ENCODE measurements at places on chromosomes 6 and 20. TPM values are rescaled to one million over a fixed set of nuclear protein-coding genes. Genes with fewer than 3 reads are reported as not detected.

The RIPOR3 gene
- total RNA-seq, result 0.18 TPM

The WFDC5 gene
- not detected for total RNA-seq

The IMPG1 gene
- total RNA-seq, result not detected

The TBC1D32 gene
- 3.4 TPM for total RNA-seq

The PDE7B gene
- total RNA-seq, result not detected

The NKAPL gene
- total RNA-seq, result not detected

DNA sequence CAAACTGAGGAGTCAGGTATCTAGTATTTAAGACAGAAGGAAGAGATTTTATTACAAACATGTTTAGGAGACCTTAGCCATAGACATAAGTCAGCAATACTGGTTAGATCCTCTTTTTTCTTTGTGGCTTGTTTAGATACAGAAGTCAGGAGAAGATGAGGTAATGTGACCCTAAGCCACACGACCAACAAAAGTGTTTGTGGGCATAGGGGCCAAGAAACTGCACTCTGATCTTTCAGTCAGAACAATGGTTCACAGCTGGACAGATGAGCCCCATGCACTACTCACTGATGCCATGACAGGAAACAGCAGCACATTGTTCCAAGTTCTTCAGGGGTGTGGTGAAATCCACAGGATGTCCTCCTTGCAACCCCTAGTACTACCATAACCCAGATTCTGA is 238.5 kb upstream of the RAB32 start:
- no peak for DNase-seq

DNA sequence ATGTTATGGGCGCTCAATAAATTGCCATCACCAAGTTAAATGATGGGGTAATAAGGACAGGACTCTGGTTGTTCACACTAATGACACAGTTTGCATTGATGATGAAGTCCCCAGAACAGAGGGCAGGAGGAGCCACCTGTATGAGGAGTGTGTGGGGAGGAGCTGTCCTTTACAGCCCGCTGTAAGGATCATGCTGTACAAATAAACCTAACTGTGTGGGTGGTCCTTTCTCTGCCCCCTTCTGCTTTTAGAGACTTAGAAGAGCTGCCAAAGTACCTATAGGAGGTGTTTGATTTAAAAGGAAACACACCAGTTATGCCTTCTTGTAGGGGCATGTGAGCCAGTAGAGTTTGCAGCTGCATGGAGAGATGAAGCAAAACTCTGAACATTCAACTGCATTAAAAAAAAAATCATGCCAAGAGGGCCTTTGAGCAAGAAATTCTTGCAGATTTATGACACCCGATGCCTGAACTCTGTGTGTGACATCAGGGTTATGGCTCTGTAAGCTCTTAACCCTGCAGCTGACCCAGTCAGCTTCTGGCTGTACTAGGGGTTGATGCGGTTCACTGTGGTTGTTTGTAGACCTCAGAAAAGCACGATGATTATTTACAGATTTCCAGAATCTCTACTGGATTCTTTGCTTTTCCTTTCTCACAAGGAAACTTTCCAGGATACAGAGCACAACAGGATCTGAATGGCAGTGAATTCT is 67.4 kb downstream of the UST start:
- DNase-seq, result no peak

GRCh38 chr20:34237942-34238341 is 3.3 kb upstream of the ASIP start:
- DNase-seq, result no peak

GRCh38 chr20:23497536-23497935 is 6.6 kb downstream of the CST8 start:
- DNase-seq, result no peak

- no peak for DNase-seq
Observed at GRCh38 chr6:16468991-16469615, 230.7 kb downstream of the GMPR start.

Measured in Caco-2 (cell line).